ENCODE measurements at places on chromosomes 4 and X. TPM values are rescaled to one million over a fixed set of nuclear protein-coding genes. Genes with fewer than 3 reads are reported as not detected.

Gene AMTN
- total RNA-seq: not detected

DNA sequence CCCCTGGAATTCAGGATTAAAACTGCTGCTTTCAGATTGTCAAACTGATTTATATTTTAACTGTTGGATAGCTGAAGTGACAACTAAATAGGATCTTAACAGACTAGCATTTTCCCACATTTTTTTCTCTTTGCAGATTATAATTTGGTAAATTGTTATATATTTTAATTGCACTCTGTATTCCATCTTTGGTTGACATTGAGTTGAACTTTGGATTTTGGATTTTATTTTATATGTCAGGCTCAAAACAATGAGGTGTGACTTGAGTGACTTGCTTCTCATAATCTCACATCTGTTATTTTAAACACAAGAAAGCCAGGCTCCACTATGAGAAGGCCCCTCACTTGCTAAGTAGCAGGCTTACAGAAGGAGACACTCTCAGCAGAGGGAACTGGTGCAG is 38.1 kb downstream of the NAA11 start:
- DNase-seq: no peak

GRCh38 chr4:174283507-174284471 is at the start of the genes CEP44 and FBXO8:
CEP44 (plus strand) TSS chr4:174283911; CDS start chr4:174299122, 15,211 bp downstream.
FBXO8 (minus strand) TSS chr4:174283667; CDS start chr4:174263092, 20,575 bp downstream.
- peak; percentile 67 for DNase-seq

GRCh38 chr4:150145090-150145945 is 67.1 kb downstream of the DCLK2 start:
- DNase-seq: no peak

Gene RIPPLY1
- not detected for total RNA-seq

Gene CXorf49
- total RNA-seq: not detected

- no peak for DNase-seq
These were observed 1020.9 kb upstream of the INTU start for GRCh38 chr4:126611900-126612299.

Gene UGT2B7
- not detected for total RNA-seq

DNA sequence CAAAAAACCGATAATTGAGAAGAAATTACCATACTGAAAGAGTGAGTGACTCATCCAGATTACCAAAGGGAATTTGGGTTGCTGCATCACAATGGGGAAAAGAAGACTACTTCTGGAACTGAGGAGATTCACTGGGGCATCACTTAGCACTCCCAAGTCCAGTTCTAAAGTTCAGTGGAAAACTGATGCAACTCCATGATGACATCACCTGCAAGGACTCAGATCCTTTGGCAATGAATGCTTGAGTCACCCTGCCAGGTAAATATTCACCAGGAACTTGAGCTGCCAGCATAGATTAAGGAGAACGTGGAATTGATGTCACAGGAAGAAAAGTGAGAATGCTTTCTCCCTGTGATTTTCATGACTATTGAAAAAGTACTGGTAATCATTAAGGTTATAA is 32.0 kb upstream of the SMIM10L2A start:
- no peak for DNase-seq
